CD4-positive, alpha-beta T cell (primary cell): ENCODE measurements at places on chromosomes 2 and 18. TPM values are rescaled to one million over a fixed set of nuclear protein-coding genes. Genes with fewer than 3 reads are reported as not detected.

GRCh38 chr2:181683518-181684453, 3.5 kb upstream of the NEUROD1 start:
- no peak for DNase-seq

DNA sequence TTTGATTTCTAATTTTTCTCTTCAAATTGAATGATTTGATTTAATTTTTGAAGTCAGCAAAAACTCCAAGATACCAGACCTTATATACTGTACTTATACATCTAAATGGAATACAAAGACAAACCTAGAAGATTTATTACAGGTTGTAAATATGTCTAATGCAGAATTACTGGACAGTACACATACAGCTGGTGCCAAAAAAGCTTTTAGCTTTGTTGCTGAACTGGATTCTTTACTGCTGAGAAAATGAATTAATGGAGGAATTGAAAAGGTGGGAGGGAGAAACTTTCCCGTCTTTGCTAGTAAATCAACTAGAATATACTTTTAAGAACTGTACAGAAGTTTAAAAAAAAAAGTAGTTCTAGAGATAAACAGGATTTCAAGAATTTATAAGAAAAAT, 17.5 kb downstream of the C1D start:
- no peak for DNase-seq

- DNase-seq, result no peak
These were observed 12.0 kb upstream of the CDK15 start for GRCh38 chr2:201794294-201794693.

DNA sequence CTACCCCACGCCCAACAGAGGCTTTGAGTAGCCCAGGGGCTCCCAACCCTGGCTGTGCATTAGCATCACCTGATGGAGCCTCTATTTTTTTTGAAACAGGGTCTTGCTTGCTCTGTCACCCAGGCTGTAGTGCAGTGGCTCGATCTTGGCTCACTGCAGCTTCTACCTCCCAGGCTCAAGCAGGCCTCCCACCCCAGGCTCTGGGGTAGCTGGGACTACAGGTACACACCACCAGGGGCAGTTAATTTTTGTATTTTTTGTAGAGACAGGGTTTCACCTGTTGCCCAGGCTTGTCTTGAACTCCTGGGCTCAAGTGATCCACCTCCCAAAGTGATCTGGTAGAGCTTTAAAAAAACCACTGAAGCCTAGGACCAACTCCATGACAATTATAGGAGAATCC, 394.8 kb upstream of the ATP5MC3 start:
- no peak for DNase-seq

- no peak for DNase-seq
These were observed 9.3 kb downstream of the SEC11C start for GRCh38 chr18:59149007-59149406.

GRCh38 chr18:24552218-24552617, 91.8 kb downstream of the HRH4 start:
- no peak for DNase-seq

GRCh38 chr18:5678779-5679406, 135.1 kb upstream of the EPB41L3 start:
- DNase-seq, result no peak

DNA sequence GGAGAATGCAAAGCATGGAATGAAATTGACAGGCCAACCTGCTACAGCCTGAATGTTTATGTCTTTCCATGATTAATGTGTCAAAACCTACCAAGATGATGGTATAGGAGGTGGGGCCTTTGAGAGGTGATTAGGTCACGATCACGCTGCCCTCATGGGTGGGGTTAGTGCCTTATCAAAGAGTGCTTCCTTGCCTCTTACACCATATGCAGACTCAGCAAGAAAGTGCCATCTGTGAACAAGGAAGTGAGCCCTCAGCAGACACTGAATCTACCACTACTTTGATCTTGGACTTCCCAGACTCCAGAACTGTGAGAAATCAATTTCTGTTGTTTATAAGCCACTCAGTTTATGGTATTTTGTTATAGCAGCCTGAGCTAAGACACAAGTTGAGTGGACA, 147.5 kb upstream of the BCL2L11 start:
- DNase-seq, result peak; percentile 7

DNA sequence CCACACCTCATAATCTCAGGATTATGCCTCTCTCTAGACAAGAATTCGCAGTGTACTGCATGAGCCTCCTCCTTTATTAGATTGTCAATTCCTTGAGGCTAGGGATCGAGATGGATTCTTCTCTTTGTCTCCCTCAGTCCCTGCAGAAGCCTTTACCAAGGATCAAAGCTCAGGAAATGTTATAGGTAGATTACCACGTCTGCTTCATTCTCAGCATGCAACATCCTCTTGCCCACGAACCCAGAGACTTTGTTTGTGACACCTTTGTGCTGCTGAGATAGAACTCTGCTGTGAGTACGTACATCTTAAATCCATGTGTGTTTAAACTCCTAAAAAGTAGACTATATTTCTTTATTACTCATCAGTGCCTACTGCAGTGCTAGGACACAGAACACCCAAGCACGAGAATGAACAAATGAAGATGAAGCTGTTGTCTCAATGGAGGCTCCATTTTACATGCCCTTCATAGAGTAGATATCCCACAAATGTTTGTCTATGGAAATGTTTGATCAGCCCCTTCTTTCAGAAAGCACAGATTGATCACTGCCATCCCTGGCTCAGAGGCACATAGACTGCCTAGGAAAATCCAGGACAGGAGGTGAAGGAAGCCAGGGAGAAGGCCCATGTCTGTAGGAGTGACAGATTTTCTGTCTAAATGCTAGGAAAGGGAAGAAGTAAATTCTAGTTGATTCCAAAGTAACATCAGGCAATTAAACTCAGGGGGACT, 98.8 kb upstream of the KLHL29 start:
- no peak for DNase-seq

GRCh38 chr2:14712111-14712510, 79.6 kb downstream of the LRATD1 start:
- no peak for DNase-seq

GRCh38 chr2:213763354-213763753, 479.1 kb downstream of the SPAG16 start:
- no peak for DNase-seq

Gene CCDC150
- 0.22 TPM for total RNA-seq

Gene MROH2A
- total RNA-seq, result not detected

Gene DIPK1C
- not detected for total RNA-seq

Gene C1QL2
- total RNA-seq, result not detected

Gene AP1S3
- 0.71 TPM for total RNA-seq
